ENCODE measurements at places on chromosomes 3 and 15.

DNA sequence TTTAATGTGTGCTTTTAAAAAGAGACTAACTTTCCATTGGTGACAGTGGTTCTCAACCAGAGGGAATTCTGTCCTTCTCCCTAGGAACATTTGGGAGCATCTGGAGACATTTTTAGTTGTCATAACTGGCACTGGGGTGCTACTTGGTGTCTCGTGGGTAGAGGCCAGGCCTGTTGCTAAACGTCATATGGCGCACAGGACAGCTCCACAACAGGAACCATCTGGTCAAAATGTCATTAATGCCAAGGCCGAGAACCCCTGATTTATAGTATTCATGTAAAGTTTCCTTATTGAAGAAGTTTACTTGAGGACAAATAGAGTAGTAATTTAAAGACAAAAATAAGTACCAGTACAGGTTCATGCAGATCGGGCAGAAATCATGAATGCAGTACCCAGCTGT, 164.2 kb downstream of the FEZF2 start:
- no peak for DNase-seq

DNA sequence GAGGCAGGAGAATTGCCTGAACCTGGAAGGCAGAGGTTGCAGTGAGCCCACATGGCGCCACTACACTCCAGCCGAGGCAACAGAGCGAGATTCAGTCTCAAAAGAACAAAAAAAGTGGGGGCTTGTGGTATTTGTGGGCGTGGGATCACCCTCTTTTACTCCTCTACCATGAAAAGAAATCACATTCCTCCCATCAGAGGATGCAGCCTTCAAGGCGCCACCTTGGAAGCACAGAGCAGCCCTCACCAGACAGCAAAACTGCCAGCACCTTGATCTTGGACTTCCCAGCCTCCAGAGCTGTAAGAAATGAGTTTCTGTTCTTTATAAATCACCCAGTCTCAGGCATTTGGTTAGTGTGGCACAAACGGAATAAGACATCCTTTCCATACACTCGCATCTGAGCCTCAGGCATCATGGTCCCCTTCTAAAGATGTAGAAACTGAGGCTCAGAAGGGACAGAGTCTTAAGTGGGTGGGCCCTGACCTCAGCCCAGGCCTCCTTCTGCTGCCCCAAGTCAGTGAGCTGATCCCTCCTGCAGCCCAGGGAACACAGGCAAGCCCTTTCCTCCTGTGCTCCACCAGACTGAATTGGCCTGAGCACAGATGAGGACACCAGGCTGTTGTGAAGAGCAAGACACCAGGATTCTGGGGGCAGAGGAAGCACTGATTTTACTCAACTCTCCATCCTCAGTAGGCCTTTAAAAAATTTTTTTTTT, 201.7 kb upstream of the LINGO1 start:
- no peak for DNase-seq

DNA sequence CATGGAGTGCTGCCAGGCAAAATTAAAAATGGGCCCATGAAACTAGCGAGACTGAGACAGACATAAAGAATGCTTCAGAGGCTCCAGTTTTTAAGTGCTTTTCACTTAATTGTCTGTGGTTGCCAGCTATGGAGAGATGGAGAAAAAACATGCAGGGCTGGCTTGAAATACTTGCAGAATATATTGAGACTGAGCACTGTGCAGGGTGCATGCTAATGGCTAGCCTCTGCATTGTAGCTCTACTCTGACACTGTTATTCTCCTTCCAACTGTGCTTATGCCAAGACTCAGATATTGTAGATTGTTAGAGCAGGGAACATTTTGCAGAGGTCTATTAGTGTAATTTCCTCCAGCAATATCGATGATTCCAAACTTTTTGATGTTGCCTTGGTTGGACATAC, 735.0 kb downstream of the PDCD6IP start:
- no peak for DNase-seq

- DNase-seq = no peak
Observed at GRCh38 chr3:107430996-107431245, 53.7 kb downstream of the CCDC54 start.

GRCh38 chr3:84679211-84679610, 279.6 kb upstream of the CADM2 start:
- no peak for DNase-seq

DNA sequence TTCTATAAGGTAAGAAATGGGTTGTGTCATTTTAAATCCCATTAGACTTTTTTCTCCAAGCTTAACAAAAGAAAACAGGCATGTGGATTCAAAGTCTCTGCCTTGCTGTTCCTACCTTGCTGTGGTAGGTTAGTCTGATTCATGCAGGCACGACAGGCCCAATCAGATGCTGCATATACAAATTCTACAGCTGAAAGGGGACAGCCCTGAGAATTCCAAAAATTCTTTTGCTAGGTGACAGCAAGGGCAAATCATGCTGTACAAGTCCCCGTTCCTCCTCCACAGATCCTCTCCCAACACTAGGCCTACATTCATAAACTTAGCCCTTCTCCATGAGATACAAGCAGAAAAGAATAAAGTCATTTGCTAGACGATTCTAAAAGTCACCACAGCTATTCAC, 161.2 kb upstream of the THBS1 start:
- DNase-seq = no peak

DNA sequence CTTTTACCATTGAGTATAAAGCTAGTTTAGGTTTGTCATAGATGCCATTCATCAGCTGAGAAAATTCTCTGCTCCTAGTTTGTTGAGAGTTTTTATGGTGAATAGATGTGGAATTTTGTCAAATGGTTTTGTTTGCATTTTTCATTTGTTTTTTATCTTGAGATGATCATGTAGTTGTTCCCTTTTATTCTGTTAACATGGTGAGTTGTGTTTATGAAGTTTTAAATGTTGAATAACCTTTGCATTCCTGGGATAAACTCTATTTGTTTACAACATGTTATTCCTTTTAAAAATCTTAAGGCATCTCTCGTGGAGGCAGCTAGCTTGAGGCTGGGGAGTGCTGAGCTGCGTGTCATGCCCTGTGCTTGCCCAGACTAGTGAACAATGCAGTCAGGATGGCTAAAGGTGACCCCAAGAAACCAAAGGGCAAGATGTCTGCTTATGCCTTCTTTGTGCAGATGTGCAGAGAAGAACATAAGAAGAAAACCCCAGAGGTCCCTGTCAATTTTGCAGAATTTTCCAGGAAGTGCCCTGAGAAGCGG, 48.5 kb downstream of the ANAPC13 start:
- no peak for DNase-seq

DNA sequence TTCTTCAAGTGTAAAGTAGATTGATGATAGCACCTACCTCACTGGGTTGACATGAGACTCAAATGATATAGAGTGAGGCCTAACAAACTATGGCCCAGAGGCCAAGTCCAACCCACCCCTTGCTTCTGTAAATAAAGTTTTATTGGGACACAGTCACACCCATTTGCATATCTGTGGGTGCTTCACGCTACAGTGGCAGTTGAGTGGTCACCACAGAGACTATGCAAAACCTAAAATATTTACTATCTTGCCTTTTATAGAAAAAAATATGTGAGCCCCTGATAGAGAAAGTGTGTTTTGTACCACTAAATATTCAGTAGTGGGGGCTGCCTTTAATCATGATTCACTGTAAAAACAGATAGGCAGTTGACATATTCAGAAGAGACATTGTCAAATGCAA, 38.0 kb downstream of the ACAN start:
- no peak for DNase-seq

DNA sequence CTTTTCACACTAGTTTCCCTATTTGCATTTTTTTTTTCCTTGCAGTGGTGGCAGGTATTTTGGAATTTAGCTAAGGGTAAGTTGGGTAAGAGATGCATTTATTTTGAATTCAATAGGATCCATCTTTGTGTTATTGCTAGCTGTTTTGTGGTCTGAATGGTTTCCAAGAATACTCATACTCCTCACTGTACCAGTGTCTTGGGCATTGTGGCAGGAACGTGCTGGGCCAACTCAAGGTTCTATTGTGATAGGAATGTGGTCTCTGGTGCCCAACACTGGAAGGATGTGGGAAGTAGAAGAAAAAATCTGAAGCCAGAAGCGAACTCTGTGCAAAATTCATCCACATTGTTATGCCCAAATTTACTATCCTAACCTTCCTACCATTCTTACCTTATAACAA, 135.6 kb downstream of the RBMS3 start:
- no peak for DNase-seq

DNA sequence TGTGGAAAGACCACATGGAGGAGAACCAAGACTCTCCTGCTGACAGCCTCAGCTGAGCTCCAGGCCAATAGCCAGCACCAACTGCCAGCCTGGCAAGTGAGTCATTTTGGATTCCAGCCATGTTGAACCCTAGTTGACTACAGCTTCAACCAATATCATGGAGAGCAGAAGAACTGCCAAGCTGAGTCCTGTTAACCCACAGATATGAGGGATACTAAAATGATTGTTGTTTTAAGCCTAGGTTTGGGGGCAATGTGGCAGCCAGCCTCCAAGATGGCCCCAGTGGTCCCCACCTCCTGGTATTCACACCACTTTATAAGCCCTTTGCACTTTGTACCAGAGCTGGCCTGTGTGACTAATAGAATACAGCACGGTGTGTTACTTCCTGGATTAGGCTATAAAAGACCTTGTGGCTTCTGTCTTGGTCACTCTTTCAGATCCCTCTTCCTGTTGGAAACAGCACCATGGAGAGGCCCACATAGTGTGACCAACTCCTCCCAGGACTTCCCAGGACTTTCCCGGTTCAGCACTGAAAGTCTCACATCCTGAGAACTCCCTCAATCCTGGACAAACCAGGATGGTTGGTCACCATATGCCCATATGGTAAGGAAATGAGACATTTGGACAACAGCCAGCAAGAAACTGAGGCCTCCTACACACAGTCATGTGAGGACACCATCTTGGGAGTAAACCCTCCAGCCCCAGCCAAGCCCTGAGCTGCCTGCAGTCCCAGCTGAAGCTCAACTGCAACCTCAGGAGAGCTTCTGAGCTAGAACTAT, 32.4 kb upstream of the CDV3 start:
- DNase-seq = no peak

GRCh38 chr15:68653801-68654200, 75.0 kb downstream of the CORO2B start:
- DNase-seq = no peak

DNA sequence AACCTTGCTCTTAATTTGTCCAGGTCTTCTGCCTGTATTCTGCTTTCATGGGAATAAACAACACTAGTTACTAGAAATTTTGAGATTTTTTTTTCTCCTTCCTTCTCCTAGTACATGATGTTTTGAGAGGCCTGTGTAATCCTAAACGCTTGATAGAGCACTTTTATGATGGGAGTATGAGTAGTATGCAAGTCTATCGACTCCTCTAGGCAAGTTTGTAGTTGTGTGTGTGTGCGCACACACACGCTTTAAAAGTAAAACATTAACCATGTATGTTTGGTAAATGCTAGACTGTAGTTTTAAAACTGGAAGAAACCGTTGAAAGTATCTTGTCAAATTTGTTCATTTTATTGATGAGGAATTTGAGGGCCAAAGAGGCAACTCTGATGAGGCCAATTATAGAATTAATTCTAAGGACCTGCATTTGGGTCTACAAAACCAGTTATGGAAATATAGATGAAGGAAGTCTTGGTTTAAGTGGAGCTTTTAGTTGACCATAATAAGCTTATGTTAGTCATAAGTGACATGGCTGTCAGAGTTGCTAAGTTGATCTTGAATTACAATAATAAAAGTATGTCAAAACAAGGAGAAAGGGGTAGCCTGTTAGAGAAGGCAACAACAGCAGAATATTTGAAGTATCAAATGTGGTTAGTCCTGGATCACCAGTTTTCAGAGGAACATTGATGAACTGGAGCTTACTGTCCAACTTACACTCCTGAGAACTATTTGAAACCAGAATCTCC, 47.1 kb downstream of the AKAP13 start:
- no peak for DNase-seq

- no peak for DNase-seq
Observed at GRCh38 chr15:83659417-83659812, 5.5 kb downstream of the ADAMTSL3 start.

DNA sequence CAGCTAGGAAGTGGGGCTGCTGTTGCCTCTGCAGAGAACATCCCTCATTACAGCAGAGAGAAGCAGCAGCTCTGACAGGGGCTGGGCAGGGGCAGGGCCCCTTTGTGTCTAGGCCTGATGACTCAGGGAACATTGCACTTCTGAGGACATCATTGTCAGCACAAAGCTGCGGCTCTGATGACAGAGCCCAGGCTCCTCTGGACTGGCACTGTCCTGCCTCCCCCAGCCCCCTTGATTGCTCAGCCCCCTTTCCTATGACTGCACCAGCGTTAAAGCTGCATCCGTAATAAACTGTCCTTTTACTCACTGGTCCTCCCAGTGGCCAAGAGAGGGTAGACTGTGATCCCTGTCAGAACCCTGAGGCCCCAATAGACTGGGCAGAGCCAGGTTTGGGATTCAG, 18.3 kb downstream of the TRH start:
- DNase-seq = no peak

DNA sequence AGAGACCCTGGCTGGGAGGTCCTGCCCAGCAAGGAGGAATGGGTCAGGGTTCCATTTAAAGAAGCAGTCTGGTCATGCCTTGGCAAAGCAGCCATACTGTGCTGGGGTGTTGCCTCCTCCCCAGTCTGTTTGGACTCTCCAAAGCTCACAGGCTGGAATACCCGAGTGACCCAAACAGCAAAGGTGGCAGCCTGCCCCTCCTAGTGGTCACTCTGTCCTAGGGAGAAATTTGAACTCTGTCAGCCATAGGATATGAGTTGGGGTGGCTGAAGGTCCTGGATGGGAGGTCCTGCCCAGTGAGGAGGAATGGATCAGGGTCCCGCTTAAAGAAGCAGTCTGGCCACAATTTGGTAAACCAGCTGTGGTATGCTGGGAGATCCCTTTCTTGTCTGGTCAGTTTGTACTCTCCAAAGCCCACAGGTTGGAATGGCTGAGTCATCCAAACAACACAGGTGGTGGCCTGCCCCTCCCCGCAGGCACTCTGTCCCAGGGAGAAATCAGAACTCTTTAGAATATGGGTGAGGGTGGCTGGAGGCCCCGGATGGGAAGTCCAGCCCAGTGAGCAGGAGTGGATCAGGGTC, 45.0 kb downstream of the CCR1 start:
- DNase-seq = no peak

DNA sequence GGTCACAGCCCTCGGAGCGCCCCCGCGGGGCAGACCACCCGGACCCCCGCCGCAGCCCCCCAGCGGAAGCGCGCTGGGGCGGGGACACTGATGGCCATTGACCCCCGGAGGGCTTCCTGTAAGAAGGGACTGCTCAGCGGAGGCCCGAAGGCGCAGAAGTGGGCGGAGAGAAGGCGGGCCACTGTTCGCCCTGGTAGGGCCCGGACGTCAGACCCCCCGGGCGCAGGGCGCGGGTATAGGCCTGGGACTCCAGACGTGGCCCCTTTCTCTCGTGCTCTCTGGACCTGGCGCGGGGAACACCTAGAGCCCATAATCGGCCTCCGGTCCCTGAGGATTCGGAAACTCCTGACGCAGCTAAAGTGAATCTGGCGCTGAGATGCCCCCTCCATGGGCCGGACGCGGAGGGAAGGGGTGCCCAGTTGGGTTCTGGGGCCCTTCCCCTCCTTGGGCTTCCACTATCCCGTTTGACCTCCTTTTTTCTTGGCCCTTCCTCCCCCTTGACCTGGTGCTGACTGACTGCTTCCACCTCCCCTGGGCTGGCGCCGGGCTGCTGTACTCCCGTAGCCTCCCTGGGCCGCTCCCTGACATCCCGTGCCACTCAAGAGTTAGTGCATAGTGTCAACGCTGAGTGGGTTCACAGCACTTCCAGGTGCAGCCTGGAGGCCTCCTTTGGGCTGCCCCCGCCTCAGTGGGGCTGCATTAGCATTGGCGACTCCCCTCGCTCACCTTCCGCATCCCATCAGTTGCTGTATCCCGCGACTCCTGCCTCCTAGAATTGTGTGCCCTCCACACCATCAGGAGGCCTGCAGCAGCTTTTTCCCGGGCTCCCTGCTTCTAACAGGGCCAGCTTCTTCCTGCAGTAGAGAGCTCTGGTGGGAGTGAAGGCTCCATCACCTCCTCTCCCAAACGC, 694 bp downstream of the ABTB1 start:
- DNase-seq = peak; percentile 43

- no peak for DNase-seq
Observed at GRCh38 chr3:152301745-152302181, 33.0 kb downstream of the MBNL1 start.
